ENCODE measurements at places on chromosomes 4 and X.

- no peak for DNase-seq
These were observed 9.3 kb upstream of the LIN54 start for GRCh38 chr4:83019794-83020494.

- DNase-seq = no peak
These were observed 347.3 kb downstream of the CCSER1 start for GRCh38 chr4:90474484-90474883.

- DNase-seq = no peak
These were observed 12.8 kb upstream of the NAT8L start for GRCh38 chr4:2046031-2046961.

DNA sequence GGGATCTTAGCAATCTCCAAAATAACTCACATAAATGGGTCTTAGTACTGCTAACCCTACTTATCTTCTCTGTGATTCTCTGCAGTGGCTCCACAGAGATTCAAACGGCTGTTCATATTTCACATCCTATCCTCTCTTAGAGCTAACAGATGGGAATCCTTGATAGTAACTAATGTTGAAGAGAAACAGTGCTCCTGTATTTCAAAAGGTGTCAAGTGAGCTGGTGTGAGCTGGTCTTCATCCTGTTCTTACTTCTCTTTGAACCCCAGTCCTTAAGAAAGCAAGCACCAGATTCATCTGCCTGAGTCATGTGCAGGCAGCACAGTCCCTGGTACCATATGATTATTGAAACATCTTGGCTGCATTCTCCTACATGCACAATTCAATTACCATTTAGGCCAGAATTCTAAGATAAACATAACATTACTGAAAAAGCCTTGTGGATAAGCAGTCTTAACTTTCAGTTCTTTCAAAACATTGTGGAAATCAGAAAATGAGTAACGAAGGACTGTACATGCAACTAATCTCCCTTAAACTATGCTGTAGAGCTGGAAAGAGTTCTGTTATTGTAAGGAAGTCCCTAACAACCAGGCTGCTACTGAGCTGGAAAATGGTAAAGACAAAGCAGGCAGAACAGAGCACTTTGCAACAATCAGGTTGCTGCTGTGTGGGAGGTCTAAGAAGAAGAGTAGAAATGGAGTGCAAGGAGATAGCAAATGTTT is 153.1 kb downstream of the NPNT start:
- no peak for DNase-seq

- no peak for DNase-seq
These were observed 19.3 kb downstream of the GPR143 start for GRCh38 chrX:9746148-9746888.

GRCh38 chr4:8579526-8580320 is 469 bp upstream of the GPR78 start:
- no peak for DNase-seq

GRCh38 chr4:78799551-78800495 is 23.7 kb downstream of the BMP2K start:
- no peak for DNase-seq

GRCh38 chrX:76850851-76851250 is 423.3 kb downstream of the MAGEE1 start:
- no peak for DNase-seq

DNA sequence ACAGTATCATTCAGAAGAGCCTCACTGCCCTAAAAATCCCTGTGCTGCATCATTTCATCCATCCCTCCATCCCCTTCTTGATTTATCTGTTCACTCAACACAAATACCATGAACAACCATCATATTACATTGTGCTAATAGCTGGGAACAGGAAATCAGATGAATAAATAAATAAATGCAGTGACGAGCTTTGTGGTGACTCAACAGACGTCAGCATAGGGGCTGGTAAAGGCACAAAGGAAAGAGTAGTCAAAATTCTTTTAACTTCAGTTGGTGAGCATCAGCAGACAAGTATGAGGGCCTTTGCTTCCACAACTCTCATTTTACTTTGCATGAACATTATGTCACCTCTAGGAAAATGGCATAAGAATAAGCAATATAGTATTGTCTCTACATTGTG is 65.5 kb downstream of the EDNRA start:
- DNase-seq = no peak

GRCh38 chr4:109801099-109801789 is 555 bp downstream of the CFI start:
- no peak for DNase-seq

DNA sequence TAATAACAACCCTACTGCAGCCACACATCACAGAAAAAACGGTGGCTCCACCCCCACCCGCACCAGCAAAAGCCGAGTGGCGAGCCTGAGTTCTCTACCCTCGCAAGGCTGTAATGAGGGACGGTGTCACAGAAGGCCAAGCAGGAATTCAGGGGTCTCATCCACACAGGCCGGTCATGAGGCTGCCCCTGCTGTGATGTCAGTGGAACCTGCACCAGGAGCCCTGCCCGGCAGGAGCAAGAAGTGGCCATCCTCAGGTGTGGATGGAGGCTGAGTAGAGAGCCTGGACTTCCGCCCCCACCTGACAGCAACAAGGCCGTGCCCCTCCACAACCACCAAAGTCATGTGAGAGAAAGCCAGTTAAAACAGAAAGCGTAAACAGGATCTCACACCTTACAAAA is 20.6 kb downstream of the LYAR start:
- no peak for DNase-seq

- no peak for DNase-seq
These were observed 112.1 kb downstream of the ARHGAP6 start for GRCh38 chrX:11553594-11553993.

GRCh38 chrX:19824603-19825002 is 62.8 kb downstream of the SH3KBP1 start:
- no peak for DNase-seq

DNA sequence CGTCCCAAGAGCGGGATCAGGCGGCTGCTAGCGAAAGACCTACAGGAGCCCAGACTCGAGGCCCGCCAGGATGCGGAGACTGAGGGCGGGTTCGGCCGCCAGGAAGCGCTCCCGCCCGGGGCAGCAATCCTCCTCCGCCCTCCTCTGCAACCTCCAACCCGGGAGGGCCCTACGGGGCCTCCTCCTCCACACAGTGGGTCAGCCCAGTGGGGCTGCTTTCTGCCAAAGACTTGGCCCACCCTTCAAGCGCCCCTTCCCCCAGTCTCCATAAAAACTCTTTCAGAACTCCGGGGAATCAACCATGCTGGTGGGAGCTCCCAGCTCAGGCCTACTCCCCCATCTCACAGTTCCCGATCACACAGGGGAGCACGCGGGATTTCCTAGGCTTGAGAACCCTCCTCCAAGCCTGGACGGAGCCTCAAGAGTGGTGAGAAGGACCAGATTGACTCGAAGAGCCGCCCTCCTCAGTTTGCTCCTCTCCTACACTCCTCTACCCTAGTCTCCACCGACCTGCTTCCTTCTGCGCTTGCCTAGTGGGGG is 77.5 kb downstream of the RLIM start:
- DNase-seq = no peak

DNA sequence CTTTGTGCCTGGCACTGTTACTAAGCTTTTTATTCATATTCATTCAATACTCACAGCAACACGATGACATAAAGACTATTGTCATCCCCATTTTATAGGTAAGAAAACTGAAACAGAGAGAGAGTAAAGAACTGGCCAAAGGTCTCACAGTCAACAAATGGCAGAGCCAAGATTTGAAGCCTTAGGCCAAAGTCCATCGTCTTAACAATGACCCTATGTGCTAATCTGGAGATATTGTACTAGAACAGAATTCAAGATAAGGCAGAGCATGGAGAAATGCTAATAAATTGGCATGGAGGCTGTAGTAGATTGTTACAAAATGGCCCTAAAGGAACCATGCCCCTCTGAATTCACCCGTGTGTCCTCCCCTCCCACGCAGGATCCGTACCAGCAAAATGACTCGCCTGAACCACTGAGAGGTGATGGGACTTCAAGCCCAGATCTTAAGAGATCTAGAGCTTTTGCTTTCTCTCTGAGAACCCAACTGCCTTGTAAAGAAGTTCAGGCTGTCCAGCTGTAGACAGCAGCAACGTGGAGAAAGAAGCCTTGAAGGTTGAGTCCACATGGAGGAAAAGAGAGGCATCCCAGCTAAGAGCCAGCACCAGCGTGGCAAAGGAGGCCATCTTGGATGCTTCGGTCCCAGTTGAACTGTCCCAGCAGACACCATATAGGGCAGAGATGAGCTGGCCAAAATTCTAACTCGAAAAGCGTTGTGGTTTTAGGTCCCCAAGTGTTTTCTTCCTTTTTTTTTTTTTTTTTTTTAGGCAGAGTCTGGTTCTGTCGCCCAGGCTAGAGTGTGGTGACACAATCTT is 52.8 kb upstream of the RBM47 start:
- no peak for DNase-seq

GRCh38 chrX:31471229-31471628 is 399.4 kb upstream of the FTHL17 start:
- DNase-seq = no peak

GRCh38 chr4:4724321-4724720 is 135.1 kb upstream of the MSX1 start:
- no peak for DNase-seq

- DNase-seq = no peak
These were observed 221.3 kb downstream of the ANK2 start for GRCh38 chr4:113270520-113271319.

- DNase-seq = no peak
These were observed 31.8 kb upstream of the GJB1 start for GRCh38 chrX:71191248-71191647.

- no peak for DNase-seq
These were observed 36.6 kb downstream of the ADRA2C start for GRCh38 chr4:3802571-3803474.

- peak; percentile 15 for DNase-seq
These were observed 21.7 kb downstream of the RBPJ start for GRCh38 chr4:26342328-26343037.

DNA sequence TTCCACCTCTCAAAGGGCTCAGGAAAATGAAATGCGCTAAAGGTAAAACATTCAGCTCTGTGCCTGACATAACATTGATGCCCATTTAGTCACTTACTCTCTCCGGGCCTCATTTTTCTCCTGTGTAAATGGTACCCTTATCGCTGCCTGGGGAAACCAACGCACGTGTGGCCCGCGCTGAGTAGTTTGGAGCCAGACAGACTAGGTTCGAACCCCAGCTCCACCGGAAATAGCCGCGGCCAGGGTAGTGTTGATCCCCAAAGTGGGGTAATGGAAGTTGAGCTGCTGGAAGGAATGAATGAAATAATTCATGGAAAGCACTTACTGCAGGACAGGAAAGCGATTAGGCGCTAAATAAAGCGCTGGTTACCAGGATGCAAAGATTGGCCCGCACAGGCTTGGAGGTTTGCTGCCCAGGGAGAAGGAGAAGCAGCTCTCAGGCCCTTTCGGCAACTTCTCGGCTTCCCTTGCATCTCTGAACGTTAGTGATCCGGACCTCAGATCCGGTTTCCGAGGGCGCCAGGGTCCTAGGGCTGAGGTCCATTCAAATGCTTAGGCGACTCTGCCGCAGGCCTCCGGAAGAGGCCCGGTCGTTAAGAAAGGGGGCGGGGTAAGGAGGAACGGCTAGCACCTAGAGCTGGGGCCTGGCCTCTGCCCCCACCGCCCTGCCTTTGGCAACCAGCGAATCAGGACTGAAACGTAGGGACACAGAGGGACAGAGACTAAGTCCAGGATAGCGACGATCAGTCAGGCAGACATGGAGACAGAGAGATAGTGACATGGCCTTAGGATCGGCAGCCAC is 13.3 kb downstream of the NKX3-2 start:
- DNase-seq = no peak

- DNase-seq = no peak
These were observed 89.5 kb downstream of the LCORL start for GRCh38 chr4:17932041-17932440.

DNA sequence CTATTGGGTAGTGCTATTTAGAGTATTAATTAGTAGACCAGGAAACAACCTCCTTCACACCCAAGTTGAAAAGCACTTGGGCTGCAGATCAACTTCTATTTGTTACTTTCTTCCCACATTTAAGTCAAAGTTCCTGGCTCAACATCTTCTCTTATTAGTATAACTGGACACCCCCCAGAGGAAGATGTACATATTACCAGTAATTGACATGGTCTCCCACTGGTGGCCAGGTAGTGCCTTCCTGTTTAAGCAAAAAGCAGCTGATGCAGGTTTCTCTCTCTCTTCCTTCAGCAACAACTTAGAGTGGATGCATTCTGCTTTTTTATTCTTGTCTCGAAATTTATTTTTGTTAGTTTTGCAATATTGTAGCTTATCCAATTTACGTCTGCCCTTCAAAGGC is 438.1 kb downstream of the GBA3 start:
- peak; percentile 27 for DNase-seq

GRCh38 chr4:88075336-88075735 is 67.9 kb downstream of the PKD2 start:
- DNase-seq = no peak

DNA sequence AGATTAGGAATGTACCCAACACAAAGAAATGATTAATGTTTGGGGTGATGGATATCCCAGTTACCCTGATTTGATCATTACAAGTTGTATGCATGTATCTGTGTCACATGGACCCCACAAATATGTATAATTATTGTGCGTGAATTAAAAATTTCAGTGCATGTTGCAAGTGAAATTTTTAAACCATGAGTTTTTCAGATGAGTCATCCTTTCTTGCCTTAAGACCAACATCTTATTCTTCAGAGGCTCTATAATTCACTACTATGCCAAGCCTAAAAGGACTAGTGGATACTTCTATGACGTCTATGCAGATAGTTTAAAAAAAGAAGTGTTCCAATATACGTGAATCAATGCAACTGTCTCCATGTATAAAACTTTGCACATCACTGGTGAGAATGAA is 113.0 kb upstream of the SH3RF1 start:
- DNase-seq = no peak

DNA sequence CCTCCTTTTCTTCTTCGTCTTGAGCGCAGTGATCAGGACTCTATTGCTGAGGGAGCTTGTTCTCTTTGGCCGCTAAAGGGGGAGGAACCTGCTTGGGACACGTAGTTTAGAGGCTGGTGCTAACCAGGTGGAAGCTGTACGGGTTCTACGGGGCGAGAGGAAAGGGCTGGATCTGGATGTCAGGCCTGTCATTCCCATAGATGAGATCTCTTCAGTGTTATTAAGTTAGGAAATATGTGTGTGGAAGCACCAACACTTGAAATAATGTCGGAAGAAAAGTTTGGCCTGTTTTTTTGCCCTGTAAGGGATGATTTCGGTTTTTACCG is 643 bp downstream of the SRP72 start:
- DNase-seq = peak; percentile 29

GRCh38 chrX:40485102-40485826 is 95.5 kb upstream of the ATP6AP2 start:
- no peak for DNase-seq

DNA sequence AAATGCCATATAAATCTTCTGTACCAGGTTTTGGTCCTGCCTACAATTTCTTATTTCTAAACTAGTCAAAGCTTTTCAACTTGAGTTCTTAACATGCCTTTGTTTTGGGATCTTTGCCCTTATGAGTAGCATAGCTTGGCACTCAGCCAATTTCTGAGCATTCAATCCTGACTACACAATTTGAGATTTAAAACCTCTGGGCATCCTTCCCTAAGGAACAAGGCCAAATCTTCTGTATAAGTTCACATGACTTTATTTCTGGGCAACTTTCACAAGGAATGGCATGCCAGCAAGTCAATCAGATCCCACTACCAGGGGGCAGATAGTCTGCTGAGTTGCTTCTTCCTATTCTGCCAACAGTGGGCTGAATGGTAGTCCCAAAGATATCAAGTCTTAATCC is 254.2 kb downstream of the ADAMTS3 start:
- no peak for DNase-seq

All from T47D (cell line).